Stimulated activated CD8-positive, alpha-beta memory T cell treated with anti-CD3 and anti-CD28 coated beads, Interleukin-12 subunit alpha, Interleukin-12 subunit beta, amount 100 ng/mL, for 1 hour (primary cell): ENCODE measurements at places on chromosomes 4 and X.

GRCh38 chrX:46713672-46714490 lies 45.0 kb downstream of the SLC9A7 start:
- no peak for DNase-seq

GRCh38 chr4:1868293-1868692 lies 2.9 kb upstream of the NSD2 start:
- DNase-seq = no peak

GRCh38 chr4:41644288-41644914 lies 104.1 kb downstream of the PHOX2B start:
- DNase-seq = no peak

DNA sequence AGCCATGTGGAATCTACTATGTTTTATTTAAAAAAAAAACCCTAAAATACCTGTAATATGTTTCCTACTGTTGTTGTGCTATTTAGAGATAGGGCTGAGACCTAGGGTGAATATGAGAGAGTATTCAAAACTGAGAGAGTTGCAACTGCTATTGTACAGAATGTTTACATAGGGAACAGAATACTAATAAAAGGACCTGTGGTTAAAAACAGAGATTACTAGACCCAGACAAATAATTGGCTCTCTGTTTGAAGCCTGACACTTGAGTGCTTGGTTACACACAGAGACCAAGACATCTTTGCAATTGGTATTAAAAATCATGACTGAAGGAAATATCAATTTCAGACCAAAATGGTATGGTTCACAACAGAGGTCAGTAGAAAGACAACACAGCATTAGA lies 278.9 kb upstream of the GIMD1 start:
- no peak for DNase-seq

DNA sequence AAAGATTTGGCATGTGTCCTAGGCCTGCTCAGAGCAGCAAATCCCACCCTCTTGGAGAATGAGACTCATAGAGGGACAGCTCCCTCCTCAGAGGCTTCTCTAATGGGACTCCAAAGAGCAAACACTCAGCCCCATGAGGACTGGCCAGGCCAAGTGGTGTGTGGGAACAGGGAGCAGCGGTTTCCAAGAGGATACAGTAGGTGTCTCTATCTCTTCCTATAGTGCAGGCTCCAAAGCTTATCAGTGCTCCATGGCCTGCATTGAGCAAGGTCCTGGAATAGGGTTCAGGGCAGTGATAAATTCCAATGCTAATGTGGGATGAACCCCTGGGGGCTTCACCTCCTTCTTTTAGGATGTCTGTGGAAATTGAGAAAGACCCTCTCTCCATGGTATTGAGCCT lies 15.7 kb upstream of the MAGEA10 start:
- DNase-seq = no peak

DNA sequence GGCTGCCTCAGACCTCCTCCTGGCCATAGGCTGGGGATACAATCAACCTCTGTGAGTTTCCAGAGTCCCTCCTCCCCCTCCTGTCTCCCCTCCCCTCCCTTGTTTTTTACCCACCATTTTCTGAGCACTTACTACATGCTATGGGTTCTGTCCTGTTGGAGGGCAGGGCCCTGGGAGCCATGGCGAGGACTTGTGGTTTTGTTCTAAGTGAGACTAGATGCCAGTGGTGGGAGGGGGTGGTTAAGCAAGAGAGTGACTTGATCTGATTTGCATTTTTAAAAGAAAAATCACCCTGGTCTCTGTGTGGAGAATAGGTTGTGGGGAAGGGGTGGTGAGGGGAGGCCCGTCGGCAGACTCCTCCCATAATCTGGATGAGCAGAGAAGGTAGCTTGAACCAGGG lies 39.5 kb downstream of the EFNB1 start:
- no peak for DNase-seq

DNA sequence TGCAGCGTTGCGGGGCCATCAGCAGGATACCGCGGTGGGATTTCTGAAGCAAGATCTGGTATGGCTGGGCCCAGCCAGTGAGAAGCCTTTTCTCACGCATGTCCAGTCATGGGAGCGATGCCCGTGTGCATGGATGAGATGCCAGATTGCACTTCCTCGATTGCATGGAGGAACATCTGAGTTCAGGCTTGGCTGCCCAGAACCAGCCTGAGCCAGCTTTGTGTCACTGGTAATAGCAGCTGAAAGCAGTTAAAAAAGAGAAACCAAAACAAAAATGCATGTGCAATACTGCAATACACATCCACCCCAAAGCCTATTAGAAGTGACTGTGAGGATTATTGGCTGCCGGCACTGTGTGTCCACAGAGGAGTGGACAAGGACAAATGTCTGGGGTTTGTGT lies 59.3 kb downstream of the PSAPL1 start:
- no peak for DNase-seq

- DNase-seq = no peak
These were observed 672 bp downstream of the LONRF3 start for GRCh38 chrX:118974908-118975671.

DNA sequence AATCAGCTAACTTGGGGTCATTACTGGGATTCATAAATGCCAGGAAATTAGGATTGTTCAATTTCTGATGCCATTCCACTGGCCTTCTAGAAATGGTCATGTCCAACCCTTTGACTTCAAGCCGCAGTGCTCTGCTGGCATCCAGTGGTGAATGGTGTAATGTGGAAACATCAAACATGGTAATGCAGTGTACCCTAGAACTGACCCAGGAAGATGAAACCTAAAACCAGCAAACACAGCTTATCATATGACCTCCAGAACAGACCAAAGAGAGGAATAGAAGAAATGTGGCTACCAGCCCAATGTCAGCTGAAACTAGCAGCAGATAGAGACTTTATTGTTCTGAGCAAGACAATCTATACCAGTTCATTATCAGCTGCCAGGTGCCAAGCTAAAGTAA lies 13.8 kb downstream of the CXCL13 start:
- DNase-seq = no peak
